ENCODE measurements at places on chromosomes 2 and 18. TPM values are rescaled to one million over a fixed set of nuclear protein-coding genes. Genes with fewer than 3 reads are reported as not detected.

- H3K36me3 ChIP-seq, result no peaks in the 10 kb centered on the region
- no peak for DNase-seq
- no peak overlapping the region for H3K4me3 ChIP-seq
- H3K27me3 ChIP-seq, result no peaks in the 10 kb centered on the region
- H3K27ac ChIP-seq, result no peak overlapping the region
- no peaks in the 10 kb centered on the region for H3K4me1 ChIP-seq
These were observed 133.2 kb upstream of the ID2 start for GRCh38 chr2:8548619-8549150.

Gene ANKRD53
- polyA plus RNA-seq, result not detected

Gene ZSWIM2
- not detected for polyA plus RNA-seq

- no peak overlapping the region for H3K4me3 ChIP-seq
- no peaks in the 10 kb centered on the region for H3K27me3 ChIP-seq
- H3K27ac ChIP-seq, result no peak overlapping the region
- no peak for DNase-seq
- peaks cover 22% of the 10 kb centered on the region for H3K4me1 ChIP-seq
These were observed 73.5 kb downstream of the TNS1 start for GRCh38 chr2:217929272-217929671.

GRCh38 chr2:17208511-17208910, 309.7 kb downstream of the RAD51AP2 start:
- no peak for DNase-seq
- no peaks in the 10 kb centered on the region for H3K36me3 ChIP-seq
- H3K4me3 ChIP-seq, result no peak overlapping the region
- no peak overlapping the region for H3K27ac ChIP-seq
- H3K27me3 ChIP-seq, result no peaks in the 10 kb centered on the region
- no peaks in the 10 kb centered on the region for H3K4me1 ChIP-seq

DNA sequence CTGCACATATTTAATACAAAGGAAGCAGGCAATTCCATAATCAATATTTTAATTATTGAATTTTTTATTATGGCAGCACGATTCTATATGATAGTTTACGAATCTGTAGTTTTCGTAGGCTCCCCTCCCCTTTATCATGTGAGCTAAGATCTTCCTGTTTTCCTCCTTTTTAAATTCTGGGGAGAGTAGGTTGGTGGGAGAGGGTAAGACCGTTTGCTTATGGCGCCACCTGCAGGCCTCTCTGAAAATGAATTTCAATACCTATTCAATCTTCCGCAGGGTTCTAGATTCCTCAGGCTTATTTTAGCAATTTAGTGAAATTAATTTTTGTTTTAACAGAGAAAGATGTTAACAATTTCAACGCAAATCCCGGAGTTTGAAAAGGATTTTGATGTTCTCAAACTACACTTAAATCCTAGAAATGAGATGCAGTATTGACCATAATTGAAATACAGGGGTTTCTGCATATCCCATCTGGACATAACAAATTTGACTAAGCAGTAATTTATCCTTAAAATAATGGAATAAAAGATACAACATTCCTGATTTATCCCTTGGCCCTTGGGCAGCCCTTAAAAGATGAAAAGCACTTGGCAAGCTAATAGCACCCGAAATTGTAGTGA, 12.8 kb upstream of the GBX2 start:
- H3K4me3 ChIP-seq, result no peak overlapping the region
- H3K27ac ChIP-seq, result no peak overlapping the region
- peaks cover 23% of the 10 kb centered on the region for H3K4me1 ChIP-seq
- no peaks in the 10 kb centered on the region for H3K27me3 ChIP-seq
- no peaks in the 10 kb centered on the region for H3K36me3 ChIP-seq

Gene UGT1A6
- 133 TPM for polyA plus RNA-seq

Gene GAREM2
- 0.17 TPM for polyA plus RNA-seq

Gene ALS2
- 21.3 TPM for polyA plus RNA-seq

Gene CD226
- polyA plus RNA-seq, result 1.1 TPM

Gene ZNF385B
- polyA plus RNA-seq, result 0.05 TPM

DNA sequence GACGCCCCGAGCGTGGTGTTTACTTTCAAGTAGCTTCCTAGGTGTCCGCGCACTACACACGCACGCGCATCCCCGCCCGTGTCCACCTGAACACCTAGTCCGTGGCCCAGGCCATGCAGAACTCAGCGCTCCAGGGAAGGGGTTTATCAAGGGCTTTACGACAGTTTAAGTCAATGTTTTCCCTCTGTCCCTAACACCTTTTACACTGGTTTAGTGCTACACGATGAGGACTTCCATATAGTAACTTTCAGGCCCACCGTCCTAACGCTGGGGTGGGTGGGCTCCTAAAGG, 1.4 kb upstream of the BCL2 start:
- peaks cover 10% of the 10 kb centered on the region for H3K27me3 ChIP-seq
- no peaks in the 10 kb centered on the region for H3K36me3 ChIP-seq
- H3K4me1 ChIP-seq, result peaks cover 20% of the 10 kb centered on the region
- peak overlapping the region; percentile 63 for H3K4me3 ChIP-seq

DNA sequence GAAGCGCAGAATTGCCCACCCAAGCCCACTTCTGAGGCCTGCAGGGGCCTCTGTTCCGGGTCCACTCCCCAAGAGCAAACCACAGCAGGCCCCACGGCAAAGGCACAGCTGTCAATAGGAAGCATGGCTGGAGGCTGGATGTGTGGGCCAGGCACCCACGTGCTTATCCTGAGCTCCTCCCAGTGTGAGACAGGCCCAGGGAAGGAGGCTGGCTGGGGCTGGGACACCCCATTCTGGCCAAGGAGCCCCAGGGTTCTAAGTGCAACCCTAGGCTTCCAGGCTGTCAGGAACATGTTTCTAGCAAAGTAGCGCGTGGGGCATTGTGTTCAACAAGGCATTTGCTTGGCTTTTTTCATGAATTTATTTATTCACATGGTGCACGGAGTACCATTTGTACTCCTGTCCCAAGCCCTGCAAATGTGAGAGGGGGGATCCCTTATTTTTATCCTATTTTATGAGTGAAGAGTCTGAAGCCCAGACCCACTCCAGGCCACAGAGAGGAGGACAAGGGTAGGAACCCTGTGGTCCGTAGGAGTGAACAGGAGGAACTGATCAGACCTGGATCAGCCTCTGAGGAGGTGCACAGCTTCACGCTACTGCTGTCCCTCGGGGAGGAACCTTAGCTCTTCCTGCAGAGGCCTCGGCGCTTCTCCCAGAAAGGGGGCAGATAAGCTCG, 6.1 kb upstream of the RAB17 start:
- H3K36me3 ChIP-seq, result no peaks in the 10 kb centered on the region
- DNase-seq, result no peak
- peaks cover 4% of the 10 kb centered on the region for H3K4me1 ChIP-seq
- H3K27me3 ChIP-seq, result peaks cover 3% of the 10 kb centered on the region
- H3K4me3 ChIP-seq, result no peak overlapping the region

DNA sequence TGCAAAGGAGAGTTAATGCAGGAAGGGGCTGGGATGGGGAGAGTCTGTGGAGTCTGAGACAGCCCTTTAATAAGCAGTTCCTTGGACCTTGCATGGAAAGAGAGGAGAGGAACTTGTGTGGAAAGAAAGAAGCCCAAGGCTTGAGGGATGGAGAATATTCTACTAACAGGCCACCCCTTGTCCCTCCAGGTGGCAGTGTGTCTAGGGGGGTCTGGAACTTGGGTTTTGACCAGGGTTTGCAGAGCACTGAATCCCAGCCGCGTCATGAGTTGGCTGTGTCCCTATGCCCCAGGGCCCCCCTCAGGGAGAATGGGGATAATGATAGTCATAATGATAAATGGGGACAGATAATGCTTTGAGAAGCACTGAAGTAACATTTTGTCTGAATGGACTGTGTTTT, 15.0 kb downstream of the TCF7L1 start:
- no peak for DNase-seq
- H3K27ac ChIP-seq, result no peak overlapping the region
- H3K36me3 ChIP-seq, result no peaks in the 10 kb centered on the region
- no peaks in the 10 kb centered on the region for H3K27me3 ChIP-seq
- no peak overlapping the region for H3K4me3 ChIP-seq

- H3K27me3 ChIP-seq, result no peaks in the 10 kb centered on the region
- no peaks in the 10 kb centered on the region for H3K4me1 ChIP-seq
- H3K27ac ChIP-seq, result no peak overlapping the region
These were observed 398.1 kb upstream of the ATP5MC3 start for GRCh38 chr2:175579646-175580045.

- no peak for DNase-seq
- no peak overlapping the region for H3K4me3 ChIP-seq
- peaks cover 3% of the 10 kb centered on the region for H3K36me3 ChIP-seq
These were observed 38.4 kb downstream of the PPM1B start for GRCh38 chr2:44207102-44207501.

DNA sequence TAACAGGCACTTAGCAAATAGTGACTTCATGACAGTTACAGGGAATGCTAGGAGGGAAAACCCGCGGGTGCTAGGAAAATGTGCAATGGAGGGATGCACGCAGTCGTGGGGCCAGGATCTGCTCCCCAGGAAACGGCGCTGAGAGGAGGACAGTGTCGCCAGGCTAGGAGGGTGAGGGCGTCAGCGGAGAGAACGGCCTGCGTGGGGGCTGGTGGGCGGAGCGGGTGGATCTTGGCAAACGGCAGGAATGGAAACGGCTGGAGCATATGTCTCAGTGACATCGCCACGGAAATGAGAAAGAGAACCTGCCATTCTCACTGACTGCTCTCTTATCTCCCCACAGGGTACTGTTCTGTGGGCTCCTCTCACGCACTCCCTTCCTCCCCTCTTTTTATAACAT, 478.5 kb upstream of the ID2 start:
- DNase-seq, result no peak
- no peaks in the 10 kb centered on the region for H3K4me1 ChIP-seq
- no peaks in the 10 kb centered on the region for H3K36me3 ChIP-seq
- no peak overlapping the region for H3K4me3 ChIP-seq
- no peak overlapping the region for H3K27ac ChIP-seq
- no peaks in the 10 kb centered on the region for H3K27me3 ChIP-seq

Gene GCG
- not detected for polyA plus RNA-seq

Gene SIX2
- polyA plus RNA-seq, result not detected

Gene RFTN2
- 0.18 TPM for polyA plus RNA-seq

Gene MFSD6
- polyA plus RNA-seq, result 6.0 TPM

DNA sequence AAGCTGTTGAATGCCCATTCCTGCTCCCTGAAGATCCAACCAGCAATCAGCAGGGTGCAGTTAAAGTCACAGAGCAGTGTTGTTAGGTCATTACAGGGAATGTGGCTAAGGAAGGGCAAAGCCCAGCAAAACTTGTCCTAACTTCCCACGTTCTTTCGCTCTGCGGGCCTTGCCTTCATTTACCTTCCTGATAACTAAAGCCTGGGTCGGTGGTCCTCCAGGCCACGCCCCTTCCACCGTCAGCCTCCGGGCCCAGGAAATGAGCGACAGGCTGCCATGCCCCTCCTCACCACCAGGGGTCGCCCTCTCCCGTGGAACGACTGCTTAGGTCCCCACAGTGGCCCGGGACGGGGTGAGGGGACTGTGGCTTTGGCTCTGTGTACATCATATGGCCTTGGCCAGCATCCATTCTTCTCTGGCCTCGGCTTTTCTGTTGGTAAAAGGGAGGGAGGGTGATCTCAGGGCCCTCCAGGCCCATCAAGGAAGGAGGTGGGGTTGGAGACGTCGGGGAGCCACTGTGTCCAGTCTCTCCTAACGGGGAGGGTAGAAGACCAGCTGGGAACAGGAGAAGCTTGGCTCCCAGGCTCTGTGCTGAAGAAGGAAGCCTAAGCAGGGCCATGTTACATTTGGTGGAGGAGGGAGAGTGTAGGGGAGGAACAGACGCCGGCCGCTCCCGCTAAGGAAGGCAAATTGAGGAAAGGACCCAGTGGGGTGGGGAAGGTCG, 2.2 kb downstream of the SH2D6 start:
- H3K27ac ChIP-seq, result no peak overlapping the region
- no peak overlapping the region for H3K4me3 ChIP-seq
- H3K36me3 ChIP-seq, result no peaks in the 10 kb centered on the region
- no peaks in the 10 kb centered on the region for H3K27me3 ChIP-seq
- H3K4me1 ChIP-seq, result peaks cover 29% of the 10 kb centered on the region

DNA sequence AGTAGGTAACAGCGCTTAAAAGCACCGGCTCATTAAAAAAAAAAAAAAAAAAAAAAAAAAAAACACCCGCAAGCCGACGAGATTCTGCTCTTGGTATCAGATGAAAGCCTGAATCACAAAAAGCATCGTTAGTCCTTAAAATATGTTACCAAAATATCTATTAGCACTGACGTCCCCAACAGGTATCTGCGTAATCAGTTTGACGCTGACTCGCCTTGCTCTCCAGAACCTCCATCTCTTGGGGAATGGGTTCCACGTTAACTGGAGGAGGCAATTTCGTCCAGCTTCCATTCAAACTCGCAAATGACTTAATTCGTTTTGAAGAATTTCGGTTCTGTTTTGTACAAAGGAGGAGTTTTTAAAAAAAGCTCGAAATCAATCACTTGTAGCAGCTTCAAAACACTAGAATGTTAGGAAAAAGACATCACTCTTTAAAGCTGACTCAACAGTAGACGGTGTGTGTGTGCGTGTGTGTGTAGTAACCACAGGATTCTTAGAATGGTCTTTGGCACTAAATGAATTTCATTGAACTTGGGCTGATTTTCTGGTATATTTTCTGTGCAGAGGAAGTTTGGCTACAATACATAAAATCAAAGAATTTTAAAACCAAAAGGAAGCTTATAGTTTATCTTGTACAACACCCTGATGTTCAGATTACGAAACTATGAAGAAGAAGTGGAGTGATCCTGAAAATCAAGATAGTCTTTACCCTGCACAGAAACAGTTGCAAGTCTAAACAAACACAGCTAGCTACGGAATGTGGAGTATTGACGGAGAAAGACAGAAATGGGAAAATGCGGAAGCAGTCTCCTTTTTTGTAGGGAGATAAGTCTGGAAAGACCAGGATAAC, 1.1 kb upstream of the PGAP1 start:
- H3K36me3 ChIP-seq, result no peaks in the 10 kb centered on the region
- no peaks in the 10 kb centered on the region for H3K27me3 ChIP-seq
- H3K4me1 ChIP-seq, result peaks cover 16% of the 10 kb centered on the region
- peak overlapping the region; percentile 94 for H3K4me3 ChIP-seq

DNA sequence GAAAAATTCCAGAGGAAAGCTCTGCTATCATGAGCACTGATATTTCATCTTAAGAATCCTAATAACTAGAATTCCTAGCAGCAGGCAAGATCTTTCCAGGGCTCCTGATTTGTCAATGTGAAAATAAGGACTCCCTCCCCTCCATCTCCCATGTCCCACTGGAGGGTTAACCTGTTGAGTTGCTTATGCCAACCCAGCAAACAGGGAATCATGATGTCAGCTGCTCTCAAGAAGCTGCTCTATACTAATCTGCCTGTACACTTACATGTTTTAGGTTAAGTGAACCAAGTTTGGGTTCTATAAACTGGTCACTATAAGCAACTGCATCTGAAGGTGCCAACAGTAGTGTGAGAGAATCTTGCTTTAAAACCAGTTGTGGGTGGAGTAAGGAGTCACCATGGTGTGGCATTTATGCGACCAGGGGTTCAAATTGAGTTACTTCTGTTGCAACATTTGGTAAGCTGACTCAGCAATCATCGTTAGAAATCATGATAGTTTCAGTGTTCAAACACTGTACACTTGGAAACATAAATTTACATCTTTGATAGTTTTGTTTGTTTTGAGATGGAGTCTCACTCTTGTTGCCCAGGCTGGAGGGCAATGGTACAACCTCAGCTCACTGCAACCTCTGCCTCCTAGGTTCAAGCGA, 53.4 kb downstream of the STK25 start:
- H3K27ac ChIP-seq, result no peak overlapping the region
- no peak overlapping the region for H3K4me3 ChIP-seq
- no peaks in the 10 kb centered on the region for H3K4me1 ChIP-seq
- no peaks in the 10 kb centered on the region for H3K36me3 ChIP-seq

Gene SPP2
- not detected for polyA plus RNA-seq

Gene FLACC1
- polyA plus RNA-seq, result 0.43 TPM

Data from keratinocyte (primary cell).